ENCODE measurements at places on chromosomes 12 and 14. TPM values are rescaled to one million over a fixed set of nuclear protein-coding genes. Genes with fewer than 3 reads are reported as not detected.
A peak's percentile ranks its signal among the peaks of the same experiment; 100 is the strongest.

- no peak for DNase-seq
Observed at GRCh38 chr12:59408431-59408830, 187.4 kb upstream of the SLC16A7 start.

GRCh38 chr14:50784683-50785456, 46.1 kb downstream of the NIN start:
- DNase-seq, result no peak

DNA sequence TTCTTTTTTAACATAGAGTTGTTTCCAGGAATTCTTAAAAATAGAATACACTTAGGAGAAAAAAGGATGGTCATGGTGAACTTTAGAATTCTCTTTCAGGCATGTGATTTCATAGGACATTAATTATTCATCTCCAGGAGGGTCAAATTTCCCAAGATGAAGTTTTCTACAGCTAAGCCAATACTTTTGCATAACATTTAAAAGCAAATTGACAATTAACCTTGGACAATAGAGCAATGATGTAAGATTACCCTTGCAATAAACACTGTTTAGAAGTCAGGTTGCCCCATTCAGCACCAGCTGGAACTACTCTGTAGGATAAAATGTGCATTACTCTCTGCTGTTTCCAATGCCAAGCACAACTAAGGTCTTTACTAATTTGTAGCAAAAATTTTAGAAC, 49.5 kb downstream of the SIX1 start:
- no peak for DNase-seq

DNA sequence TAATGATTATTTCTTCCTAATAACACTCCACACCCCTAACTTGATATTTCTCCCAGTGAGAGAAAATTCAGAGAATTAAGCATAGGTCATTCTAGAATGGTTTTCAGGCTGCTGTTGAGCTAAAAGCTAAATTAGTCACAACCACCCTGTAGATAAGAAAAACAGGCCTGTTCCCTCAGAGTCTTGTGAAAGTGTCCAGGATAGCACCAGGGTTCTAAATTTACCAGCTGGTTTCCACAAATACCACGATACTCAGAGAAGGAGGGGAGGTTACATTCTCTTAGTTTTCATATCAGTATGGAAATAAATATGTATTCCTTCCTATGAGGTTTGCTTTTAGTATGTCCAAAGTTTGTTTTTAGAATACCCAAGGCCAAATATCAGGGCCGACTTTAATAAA, 66.0 kb upstream of the YARS2 start:
- DNase-seq, result no peak

IFI27L1 gene
- 21.1 TPM for total RNA-seq

DNA sequence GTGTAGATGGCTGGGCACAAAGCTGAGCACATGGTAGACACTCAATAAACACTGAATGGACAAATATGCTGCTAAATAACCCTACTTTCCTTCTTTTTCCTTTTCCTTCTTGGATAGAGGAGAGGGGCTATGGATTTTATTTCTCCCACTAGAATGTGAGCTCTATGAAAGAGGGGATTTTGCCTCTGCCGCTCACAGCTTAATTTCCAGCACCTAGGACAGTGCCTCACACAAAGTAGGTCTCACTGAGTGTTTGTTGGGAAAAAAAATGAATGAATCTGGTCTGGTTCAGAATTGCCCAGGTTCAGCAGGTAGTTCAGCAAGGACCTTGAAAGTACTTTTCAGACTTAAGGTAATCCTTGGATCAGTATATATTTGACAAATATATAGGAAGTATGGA, 65.5 kb downstream of the WSCD2 start:
- no peak for DNase-seq

DNA sequence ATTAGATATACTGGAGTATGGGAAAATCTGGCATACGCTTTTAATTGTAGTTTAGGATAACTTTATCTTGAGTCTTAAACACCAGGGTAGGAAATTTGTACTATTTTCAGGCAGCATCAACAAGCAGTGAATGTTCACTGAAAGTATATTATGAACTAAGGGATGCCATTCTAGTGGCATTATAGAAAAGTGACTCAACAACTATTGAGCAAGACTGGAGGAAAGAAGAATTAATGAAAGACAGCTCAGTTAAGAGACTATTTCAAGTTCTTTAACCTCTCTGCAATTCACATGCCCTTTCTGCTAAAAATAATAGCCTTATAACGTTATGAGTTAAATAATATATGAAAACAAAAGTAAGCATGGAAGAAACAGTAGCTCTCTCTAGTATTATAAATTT, 343.1 kb downstream of the FSCB start:
- DNase-seq, result no peak

DNA sequence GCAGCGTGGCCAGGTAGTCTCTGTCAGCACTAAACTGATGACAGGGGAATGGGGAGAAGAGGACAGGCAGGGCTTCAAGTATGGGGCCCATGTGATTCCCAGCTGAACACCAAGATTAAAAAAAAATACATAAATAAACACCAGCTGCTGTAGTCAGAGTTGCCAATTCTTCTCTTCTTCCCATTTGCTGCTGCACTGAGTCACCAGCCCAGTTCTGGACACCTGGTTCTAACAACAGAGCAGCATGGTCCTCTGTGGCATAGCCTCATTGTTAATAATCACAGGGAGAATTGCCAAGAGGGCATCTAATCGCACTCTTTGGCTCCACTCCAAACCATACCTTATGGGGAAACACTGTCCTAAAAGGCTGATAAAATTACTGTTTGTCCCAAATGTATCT, 15.1 kb downstream of the PPM1H start:
- no peak for DNase-seq

TRHDE gene
- 3.4 TPM for total RNA-seq

CCDC177 gene
- not detected for total RNA-seq

DNA sequence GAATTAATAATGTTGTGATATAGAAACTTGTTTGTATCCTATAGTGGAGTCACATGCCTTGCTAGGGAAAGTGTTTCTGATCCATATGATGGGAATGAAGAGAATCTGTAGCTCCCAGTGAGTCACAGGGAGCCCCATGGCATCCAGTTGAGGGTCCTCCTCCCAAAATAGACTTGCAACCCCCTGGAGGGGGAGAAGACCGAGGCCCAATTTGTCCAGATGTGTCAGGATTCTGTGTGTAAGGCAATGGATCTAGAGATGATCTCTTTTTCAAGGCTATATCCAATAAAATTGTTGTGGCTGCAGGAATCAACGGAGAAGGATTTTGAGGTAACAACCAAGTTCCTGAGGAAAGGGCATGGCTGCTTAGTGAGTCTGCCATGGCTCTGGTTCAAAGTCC, 121.8 kb downstream of the BCL11B start:
- no peak for DNase-seq

- no peak for DNase-seq
Observed at GRCh38 chr12:26403601-26404000, 208.2 kb downstream of the SSPN start.

CLECL1 gene
- not detected for total RNA-seq

- DNase-seq, result no peak
Observed at GRCh38 chr14:101004176-101004575, 100.7 kb upstream of the RTL1 start.

DNA sequence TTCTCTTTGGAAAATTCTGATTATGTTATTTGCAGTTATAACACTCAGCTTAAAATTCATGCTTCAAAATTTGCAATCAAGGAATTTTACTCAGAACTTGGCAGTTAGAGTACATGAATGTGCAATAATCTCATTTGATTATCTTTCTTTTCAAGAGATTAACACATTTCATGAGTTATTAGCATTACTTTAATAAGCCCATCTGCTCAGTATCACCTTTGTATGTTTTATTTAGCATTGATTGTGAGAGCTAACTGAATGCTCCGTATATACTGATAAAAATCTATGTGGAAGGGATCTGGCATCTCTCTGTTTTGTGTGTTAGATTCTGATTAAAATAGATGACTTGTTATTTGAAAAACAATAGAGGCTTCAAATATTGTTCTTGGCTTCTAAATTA, 55.6 kb upstream of the CPNE8 start:
- no peak for DNase-seq

OTOGL gene
- total RNA-seq, result 10.9 TPM

MGAT4C gene
- 2.1 TPM for total RNA-seq

PLD4 gene
- total RNA-seq, result not detected

GRCh38 chr14:37237094-37237493, 39.4 kb downstream of the MIPOL1 start:
- DNase-seq, result no peak

- DNase-seq, result peak; percentile 60
Observed at GRCh38 chr12:51270067-51270950, at the start of gene SMAGP. Gene SMAGP, minus strand, starts transcription at chr12:51270415. Its CDS starts 1,137 bp downstream, at chr12:51269278.

DNA sequence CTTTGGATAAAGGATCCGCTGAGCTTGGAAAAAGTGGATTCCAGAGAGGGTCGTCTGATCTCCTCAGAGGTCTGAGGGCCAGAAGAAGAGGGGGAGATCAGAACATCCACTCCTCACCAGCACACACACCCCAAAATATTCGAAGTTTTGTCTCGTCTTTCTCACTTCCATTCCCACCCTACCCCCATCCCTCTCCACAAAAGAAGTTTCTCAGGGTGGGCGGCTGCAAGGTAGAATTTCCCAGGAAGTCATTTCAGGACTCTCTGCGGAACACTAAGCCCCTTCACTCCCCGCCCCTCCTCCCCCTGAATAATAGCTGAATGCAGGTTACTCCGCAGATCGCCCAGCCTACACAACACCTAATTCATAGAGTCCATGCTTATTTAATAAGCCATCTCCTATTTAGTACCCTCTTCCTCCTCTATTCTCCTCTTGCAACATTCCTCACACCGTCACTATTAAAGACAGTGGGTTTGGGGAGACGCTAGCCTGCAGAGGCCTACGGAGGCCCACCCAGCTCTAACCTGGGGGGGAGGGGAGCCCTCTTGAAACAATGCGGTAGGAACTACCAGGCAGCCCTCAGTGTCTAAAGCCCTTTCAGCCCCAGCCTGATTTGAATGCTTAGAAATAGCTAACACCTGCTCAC, 649 bp upstream of the SALL2 start:
- DNase-seq, result no peak

CAPZA3 gene
- not detected for total RNA-seq

RASSF9 gene
- 2.9 TPM for total RNA-seq

DNA sequence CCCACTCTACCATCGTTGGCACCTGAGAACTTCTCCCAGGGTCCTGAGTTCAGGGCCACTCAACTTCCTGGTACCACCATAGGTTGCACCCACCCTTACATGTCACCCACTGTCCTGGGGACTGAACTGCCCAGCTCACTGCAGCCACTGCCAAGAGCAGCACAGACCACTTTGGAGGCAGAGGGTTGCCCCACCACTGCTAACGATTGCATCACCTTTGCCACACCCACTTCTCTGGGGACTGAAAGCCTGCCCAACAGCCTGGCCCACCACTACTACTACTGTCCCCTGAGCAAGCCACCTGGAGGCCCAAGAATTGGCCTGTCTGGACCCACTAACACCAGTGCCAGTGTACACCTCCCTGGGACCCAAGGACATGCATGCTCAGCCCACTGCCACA, 27.6 kb downstream of the CACNA2D4 start:
- no peak for DNase-seq

DNA sequence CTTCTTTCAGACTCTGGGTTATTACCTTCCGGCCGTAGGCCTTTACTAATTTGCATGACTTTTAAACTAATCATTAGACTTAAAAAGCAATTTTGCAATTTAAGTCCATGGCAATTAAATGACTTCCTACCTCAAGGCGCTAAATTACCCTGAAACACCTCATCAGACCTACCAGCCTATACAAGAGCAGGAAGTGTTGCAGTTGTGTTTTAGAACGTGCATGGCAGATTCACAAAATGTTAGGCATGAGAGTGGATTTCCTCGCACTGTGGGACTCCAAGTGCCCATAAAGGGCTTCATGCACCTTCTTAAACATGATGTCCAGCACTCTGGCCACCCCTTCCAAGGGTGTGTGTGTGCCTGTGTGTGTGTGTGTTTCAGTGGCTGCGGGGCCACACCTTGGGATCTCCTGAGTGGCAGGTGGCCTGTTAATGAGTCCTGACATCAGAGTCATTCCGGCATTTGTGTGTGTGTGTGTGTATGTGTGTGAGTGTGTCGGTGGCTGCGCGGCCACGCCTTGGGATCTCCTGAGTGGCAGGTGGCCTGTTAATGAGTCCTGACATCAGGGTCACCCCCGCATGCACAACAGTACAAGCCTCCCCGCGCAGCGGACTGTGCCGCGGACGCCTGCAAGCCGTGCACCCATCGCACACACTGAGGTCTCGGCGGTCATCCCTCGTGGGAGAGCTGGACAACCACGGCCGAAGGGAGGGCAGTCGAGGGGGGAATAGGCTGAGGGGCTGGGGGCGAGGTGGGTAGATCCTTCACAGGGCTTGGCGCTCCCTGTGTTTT, 900 bp downstream of the C2CD5 start:
- no peak for DNase-seq

CABP1 gene
- 2.0 TPM for total RNA-seq

DNA sequence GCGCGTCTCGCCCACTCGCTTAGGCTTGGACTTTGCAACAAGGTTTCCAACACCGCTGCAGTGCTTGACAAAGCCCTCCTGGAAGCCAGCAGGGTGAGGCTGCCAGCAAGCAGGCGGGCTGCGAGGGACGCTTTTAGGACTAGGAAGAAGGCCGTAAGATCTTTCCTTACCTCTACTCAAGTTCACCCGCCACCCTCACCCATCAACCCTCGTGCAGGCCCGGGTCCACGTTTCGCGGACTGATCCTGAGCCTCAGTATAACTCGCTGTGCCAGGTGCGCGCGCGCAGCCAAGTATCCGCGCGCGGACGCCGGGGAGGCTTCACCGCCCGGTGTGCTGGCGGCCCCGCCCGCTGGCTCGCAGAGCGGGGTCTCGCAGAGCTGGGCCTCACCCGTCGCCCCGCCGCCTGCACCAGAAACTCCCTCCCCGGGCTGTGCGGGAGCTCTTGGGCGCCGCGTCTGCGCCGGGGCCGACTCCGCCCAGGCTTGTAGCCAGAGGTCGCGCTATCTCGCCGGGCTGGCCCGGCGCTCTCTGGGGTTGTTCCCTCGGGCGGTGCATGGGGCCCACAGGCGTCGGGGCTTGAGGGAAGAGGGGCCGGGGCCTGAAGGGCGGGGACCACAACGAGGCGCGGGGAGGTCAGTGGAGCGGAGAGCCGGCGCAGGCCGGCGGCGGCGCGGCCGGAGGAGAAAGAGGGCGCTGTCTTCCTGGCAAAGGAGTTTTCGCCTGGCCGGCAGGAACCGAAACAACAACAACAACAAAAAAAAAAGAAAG, 7.6 kb upstream of the SIX1 start:
- no peak for DNase-seq

GRCh38 chr12:69873429-69873828, 48.4 kb downstream of the MYRFL start:
- no peak for DNase-seq

GRCh38 chr12:104048811-104049210, 1.2 kb downstream of the GLT8D2 start:
- no peak for DNase-seq

LMNTD1 gene
- total RNA-seq, result not detected

- DNase-seq, result no peak
Observed at GRCh38 chr12:15834575-15834974, 45.4 kb upstream of the EPS8 start.

DNA sequence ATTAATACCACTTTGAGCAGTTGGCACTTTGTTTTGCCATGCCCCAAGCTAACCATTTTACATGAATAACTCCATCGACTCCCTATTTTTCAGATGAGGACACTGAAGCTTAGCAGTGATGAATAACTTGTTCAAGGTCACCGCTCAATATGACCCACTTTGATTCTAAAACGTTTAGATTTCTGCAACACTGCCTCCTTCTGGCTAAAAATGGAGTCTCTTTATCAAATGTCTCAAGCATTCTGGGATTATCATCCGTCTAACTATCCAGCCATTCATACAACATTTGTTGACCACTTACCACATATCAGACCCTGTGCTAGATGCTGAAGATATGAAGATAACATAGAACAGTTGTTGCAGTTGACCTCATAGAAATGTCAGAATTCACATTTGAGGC, 298.0 kb downstream of the PPFIA2 start:
- DNase-seq, result no peak

- DNase-seq, result no peak
Observed at GRCh38 chr12:41992022-41992421, 152.7 kb downstream of the GXYLT1 start.
